ENCODE measurements at places on chromosomes 3 and 15. TPM values are rescaled to one million over a fixed set of nuclear protein-coding genes. Genes with fewer than 3 reads are reported as not detected.

Gene TMOD2
- 14.1 TPM for total RNA-seq

Gene CCDC51
- total RNA-seq: 15.4 TPM

Gene RBP2
- not detected for total RNA-seq

Gene SENP2
- total RNA-seq: 34.0 TPM

Gene SLC25A38
- total RNA-seq: 45.6 TPM

Gene SNTN
- total RNA-seq: not detected

Gene DNAJA4
- total RNA-seq: 21.9 TPM

Gene NCEH1
- 11.9 TPM for total RNA-seq

Gene EPHA3
- total RNA-seq: 32.9 TPM

Gene GOLGA6D
- total RNA-seq: not detected

Gene RHOV
- total RNA-seq: not detected

Gene OCA2
- total RNA-seq: 11.6 TPM

DNA sequence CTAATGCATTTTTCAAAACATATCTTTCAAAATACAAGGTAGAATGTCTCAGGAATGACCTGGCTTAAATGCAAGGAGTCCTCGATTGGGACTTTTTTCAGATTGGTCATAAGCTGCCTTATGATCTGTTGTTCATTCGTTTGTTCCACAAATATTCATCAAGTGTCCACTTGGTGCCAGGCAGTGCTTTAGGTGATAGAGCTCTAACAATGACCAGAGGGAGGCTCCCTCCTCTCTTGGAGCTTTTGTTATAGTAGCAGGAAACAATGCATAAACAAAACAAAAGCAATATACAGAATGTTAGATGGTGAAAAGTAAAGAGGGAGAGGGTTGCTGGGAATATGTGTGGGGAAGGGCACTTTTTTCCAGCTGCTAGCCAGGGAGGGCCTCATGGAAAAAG is 156.1 kb downstream of the MCTP2 start:
- H3K36me3 ChIP-seq: no peaks in the 10 kb centered on the region
- DNase-seq: no peak
- no peak overlapping the region for H3K4me3 ChIP-seq
- H3K27ac ChIP-seq: no peak overlapping the region

GRCh38 chr3:58210761-58211460 is at the start of gene DNASE1L3:
Gene DNASE1L3 (minus strand): TSS chr3:58210972. CDS start chr3:58210906, 66 bp downstream.
- H3K4me3 ChIP-seq: no peak within 1 kb of the TSS
- no peak for DNase-seq
- no peak within 1 kb of the TSS for H3K27ac ChIP-seq

GRCh38 chr15:64187396-64188191 is 24.8 kb upstream of the PPIB start:
- H3K27ac ChIP-seq: no peak overlapping the region
- H3K36me3 ChIP-seq: no peaks in the 10 kb centered on the region
- no peaks in the 10 kb centered on the region for H3K27me3 ChIP-seq
- no peak overlapping the region for H3K4me3 ChIP-seq

GRCh38 chr15:31444844-31445243 is 118.2 kb downstream of the KLF13 start:
- H3K27ac ChIP-seq: no peak overlapping the region
- H3K4me1 ChIP-seq: peaks cover 16% of the 10 kb centered on the region
- no peak for DNase-seq

DNA sequence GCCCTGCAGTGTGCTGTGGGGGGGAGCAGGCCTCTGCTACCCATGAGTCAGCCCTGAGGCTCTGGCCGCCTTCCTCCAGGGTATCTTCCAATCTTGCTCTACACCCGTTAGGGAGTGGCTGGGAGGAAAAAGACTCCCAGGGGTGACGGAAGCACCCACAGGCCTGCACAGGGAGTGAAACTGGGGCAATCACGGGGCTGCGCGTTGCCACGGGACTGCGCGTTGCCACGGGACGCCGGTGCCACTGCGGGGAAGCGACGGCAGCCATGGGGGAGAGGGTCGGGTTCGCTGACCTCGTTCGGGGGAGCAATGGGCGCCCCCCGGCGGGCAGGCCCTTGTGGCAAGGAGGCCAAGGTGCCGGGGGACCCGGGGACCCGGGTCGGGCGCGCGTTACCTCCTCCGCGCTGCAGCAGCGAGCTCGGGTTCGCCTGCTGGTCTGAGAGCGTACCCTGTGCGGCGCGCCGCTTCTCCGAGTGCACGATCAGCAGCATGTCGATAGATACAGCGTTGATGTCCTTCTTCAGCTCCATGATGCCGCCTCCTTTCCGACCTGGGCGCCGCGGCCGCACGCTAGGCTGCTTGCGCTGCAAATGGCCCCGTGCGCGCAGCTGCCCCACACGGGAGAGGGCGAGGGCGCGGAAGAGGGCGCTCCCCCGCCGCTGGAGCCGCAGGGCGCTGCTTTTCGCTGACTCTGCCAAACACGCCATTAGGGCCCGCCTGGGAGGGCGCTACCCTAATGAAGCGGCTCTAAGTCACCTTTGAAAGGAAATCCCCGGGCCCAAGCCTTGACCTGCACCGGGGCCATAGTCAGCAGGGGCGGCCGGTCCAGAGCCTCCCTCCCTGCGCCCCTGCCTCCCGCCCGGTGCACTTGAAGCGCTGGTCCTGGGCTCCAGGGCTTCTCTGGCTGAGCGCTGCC is at the start of gene KY:
Gene KY, minus strand, starts transcription at position 592 of the 916 bp plus-strand sequence. Its CDS starts 62 bp downstream, at position 530.
- no peaks in the 10 kb centered on the region for H3K36me3 ChIP-seq
- H3K27me3 ChIP-seq: no peaks in the 10 kb centered on the region
- peaks cover 11% of the 10 kb centered on the region for H3K4me1 ChIP-seq
- peak within 1 kb of the TSS; percentile 88 for H3K27ac ChIP-seq

GRCh38 chr3:108724101-108724500 is 33.1 kb downstream of the RETNLB start:
- H3K36me3 ChIP-seq: no peaks in the 10 kb centered on the region
- DNase-seq: no peak
- no peaks in the 10 kb centered on the region for H3K4me1 ChIP-seq
- H3K27me3 ChIP-seq: no peaks in the 10 kb centered on the region
- no peak overlapping the region for H3K27ac ChIP-seq

GRCh38 chr15:63974021-63974420 is 72.3 kb downstream of the DAPK2 start:
- no peak overlapping the region for H3K4me3 ChIP-seq
- H3K36me3 ChIP-seq: no peaks in the 10 kb centered on the region
- H3K4me1 ChIP-seq: peaks cover 33% of the 10 kb centered on the region
- H3K27ac ChIP-seq: no peak overlapping the region

DNA sequence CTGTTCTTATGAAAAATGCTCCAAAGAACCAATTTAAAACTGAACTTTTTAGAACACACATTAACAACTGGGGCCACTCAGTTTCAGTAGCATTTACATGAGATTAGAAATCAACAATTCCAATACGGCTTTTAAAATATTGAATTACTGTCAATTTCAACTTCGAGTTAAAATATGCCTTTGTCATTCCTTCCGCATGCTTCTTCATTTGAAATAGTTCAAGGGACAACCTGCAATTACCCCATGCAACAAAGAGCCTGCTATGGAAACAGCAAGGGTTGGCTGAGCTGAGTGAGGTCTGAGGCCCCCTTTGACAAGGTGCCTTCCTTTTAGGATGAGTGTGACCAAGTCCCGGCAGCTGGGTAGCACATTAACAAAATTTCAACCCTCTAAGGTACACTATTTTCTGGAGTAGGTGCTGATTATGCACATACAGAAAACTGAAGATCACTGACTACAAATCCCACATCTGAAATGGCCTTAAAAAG is 11.6 kb downstream of the PDCD10 start:
- H3K27me3 ChIP-seq: no peaks in the 10 kb centered on the region
- peaks cover 6% of the 10 kb centered on the region for H3K36me3 ChIP-seq
- H3K27ac ChIP-seq: no peak overlapping the region
- no peaks in the 10 kb centered on the region for H3K4me1 ChIP-seq
- no peak for DNase-seq

DNA sequence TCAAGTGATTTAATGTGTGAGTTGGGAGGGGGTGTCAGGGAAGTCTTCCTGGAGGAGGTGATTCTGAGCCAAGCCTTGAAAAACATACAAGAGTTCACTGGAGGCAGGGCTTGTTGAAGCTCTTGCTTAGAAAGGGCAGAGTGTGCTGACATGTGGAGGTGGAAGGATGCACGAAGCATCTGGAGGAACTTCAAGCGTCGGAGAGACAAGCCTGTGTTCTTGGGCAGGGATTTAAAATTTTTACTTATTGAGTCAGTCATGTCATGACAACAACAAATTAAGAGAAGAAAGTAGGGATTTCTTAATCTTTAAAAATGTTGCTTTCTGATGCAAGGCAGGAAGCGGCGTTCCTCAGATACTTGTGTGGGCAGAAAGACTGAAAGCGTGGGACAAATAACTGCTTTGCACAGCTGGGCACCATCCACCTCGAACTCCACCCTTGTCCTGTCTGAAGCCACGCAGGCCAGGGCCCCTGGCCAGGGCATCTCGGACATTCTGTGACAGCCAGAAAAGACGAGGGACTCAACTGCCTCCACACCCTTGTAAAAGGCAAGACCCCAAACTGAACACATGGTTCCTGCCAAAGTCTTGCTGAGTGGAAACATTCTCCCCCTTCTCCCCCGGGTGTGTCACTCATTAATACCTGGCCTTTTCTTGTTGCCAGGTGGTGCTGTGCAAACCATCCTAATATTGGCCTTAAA is 6.9 kb upstream of the IL16 start:
- no peak overlapping the region for H3K4me3 ChIP-seq
- H3K27ac ChIP-seq: peak overlapping the region; percentile 32
- H3K36me3 ChIP-seq: no peaks in the 10 kb centered on the region
- peaks cover 1% of the 10 kb centered on the region for H3K4me1 ChIP-seq

DNA sequence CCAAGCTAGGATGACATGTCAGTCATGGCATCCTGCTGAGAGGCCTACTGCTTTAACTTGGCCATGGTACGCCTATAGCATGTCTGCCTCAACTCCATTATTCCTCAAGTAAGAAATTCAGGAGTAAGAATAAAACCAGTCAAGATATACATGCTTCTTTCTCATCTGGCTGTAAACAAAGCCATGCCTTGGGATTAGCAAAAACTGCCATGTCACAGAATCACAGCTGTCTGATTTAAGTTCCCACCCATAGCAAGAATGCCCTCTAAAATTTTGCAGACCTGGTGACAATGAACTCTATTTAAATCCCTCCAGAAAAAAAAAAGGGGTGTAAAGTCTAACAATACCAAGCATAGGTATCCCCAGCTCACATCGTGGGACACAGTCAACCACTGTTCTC is 55.6 kb upstream of the ACAN start:
- H3K36me3 ChIP-seq: no peaks in the 10 kb centered on the region
- H3K27me3 ChIP-seq: no peaks in the 10 kb centered on the region
- no peaks in the 10 kb centered on the region for H3K4me1 ChIP-seq
- no peak overlapping the region for H3K27ac ChIP-seq
- no peak overlapping the region for H3K4me3 ChIP-seq
- no peak for DNase-seq

GRCh38 chr3:21654662-21655061 is 96.3 kb downstream of the ZNF385D start:
- H3K4me1 ChIP-seq: no peaks in the 10 kb centered on the region
- DNase-seq: no peak
- H3K27ac ChIP-seq: no peak overlapping the region
- H3K36me3 ChIP-seq: no peaks in the 10 kb centered on the region
- H3K4me3 ChIP-seq: no peak overlapping the region

- no peaks in the 10 kb centered on the region for H3K27me3 ChIP-seq
- no peak for DNase-seq
- H3K36me3 ChIP-seq: peaks cover 18% of the 10 kb centered on the region
- H3K4me1 ChIP-seq: no peaks in the 10 kb centered on the region
Measured at GRCh38 chr3:4684117-4684516, 191.0 kb downstream of the ITPR1 start.

- no peak for DNase-seq
- no peak overlapping the region for H3K4me3 ChIP-seq
- no peak overlapping the region for H3K27ac ChIP-seq
- H3K36me3 ChIP-seq: no peaks in the 10 kb centered on the region
Measured at GRCh38 chr15:80105595-80105994, 46.1 kb downstream of the ZFAND6 start.

DNA sequence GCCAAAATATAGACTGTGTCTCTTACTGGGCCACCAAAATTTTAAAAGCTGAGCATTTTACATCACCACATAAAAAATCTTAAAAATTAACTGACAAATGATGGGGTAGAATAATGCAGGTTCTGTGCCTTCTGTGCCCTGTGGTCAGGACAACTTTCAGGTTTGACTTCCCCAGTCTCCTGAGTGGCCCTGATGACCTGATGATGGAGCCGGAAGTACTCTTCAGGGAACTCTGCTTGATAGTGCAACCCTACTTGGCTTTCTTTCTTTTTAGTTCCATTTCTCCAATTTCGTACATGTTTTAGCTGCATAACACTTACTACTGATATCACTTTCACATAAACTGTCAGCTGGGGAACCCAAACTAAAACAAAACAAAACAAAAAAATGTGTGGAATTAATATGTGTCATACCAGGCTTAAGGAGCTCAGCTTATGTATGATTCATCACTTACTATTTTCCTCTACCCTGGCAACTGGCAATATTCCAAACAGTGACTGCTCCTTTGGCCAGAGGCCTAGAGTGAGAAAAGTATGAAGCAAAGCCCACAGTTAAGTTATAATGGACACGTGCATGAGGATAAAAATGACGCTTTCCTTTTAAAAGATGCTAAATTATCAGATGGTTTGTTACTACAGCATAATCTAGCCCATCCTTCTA is 194.3 kb downstream of the BCHE start:
- no peaks in the 10 kb centered on the region for H3K4me1 ChIP-seq
- no peak overlapping the region for H3K27ac ChIP-seq
- H3K36me3 ChIP-seq: no peaks in the 10 kb centered on the region
- no peak overlapping the region for H3K4me3 ChIP-seq

- peaks cover 14% of the 10 kb centered on the region for H3K4me1 ChIP-seq
- no peak for DNase-seq
- H3K36me3 ChIP-seq: no peaks in the 10 kb centered on the region
- H3K27ac ChIP-seq: no peak overlapping the region
- no peak overlapping the region for H3K4me3 ChIP-seq
Measured at GRCh38 chr3:127764301-127764700, 58.0 kb downstream of the MGLL start.

GRCh38 chr15:84633311-84634227 is 20.5 kb downstream of the WDR73 start:
- peak overlapping the region; percentile 52 for H3K4me3 ChIP-seq
- H3K27ac ChIP-seq: peak overlapping the region; percentile 91
- H3K36me3 ChIP-seq: no peaks in the 10 kb centered on the region
- H3K27me3 ChIP-seq: no peaks in the 10 kb centered on the region
- peak; percentile 66 for DNase-seq
- peaks cover 33% of the 10 kb centered on the region for H3K4me1 ChIP-seq

GRCh38 chr3:10428406-10429091 is 76.8 kb downstream of the ATP2B2 start:
- no peak for DNase-seq
- no peaks in the 10 kb centered on the region for H3K36me3 ChIP-seq
- no peaks in the 10 kb centered on the region for H3K27me3 ChIP-seq
- no peak overlapping the region for H3K27ac ChIP-seq

DNA sequence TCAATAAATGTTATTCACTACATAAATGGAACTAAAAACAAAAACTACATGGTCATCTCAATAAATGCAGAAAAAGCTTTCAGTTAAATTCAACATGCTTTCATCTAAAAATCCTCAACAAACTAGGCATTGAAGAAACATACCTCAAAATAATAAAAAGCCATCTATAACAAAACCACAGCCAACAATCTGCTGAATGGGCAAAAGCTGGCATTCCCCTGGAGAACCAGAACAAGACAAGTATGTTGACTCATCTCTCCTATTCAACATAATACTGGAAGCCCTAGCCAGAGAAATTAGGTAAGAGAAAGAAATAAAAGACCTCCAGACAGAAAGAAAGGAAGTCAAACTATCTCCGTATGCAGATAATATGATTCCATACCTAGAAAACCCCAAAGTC is 759.9 kb downstream of the EPHA3 start:
- H3K4me1 ChIP-seq: no peaks in the 10 kb centered on the region
- no peak overlapping the region for H3K4me3 ChIP-seq
- H3K27ac ChIP-seq: no peak overlapping the region
- H3K36me3 ChIP-seq: no peaks in the 10 kb centered on the region
- DNase-seq: no peak
- no peaks in the 10 kb centered on the region for H3K27me3 ChIP-seq

All from thyroid gland (tissue), 4 donors.